ENCODE measurements at places on chromosomes 1 and 21. TPM values are rescaled to one million over a fixed set of nuclear protein-coding genes. Genes with fewer than 3 reads are reported as not detected.

The FALEC gene
- total RNA-seq: not detected

- H3K4me3 ChIP-seq: no peak overlapping the region
- no peak overlapping the region for H3K27ac ChIP-seq
- no peak for DNase-seq
Observed at GRCh38 chr1:209198961-209199750, 384.4 kb upstream of the CAMK1G start.

GRCh38 chr1:212519131-212519530 lies 86.4 kb downstream of the NENF start:
- no peak overlapping the region for H3K4me3 ChIP-seq
- no peak for DNase-seq
- peaks cover 2% of the 10 kb centered on the region for H3K4me1 ChIP-seq
- H3K27me3 ChIP-seq: peaks cover 73% of the 10 kb centered on the region

DNA sequence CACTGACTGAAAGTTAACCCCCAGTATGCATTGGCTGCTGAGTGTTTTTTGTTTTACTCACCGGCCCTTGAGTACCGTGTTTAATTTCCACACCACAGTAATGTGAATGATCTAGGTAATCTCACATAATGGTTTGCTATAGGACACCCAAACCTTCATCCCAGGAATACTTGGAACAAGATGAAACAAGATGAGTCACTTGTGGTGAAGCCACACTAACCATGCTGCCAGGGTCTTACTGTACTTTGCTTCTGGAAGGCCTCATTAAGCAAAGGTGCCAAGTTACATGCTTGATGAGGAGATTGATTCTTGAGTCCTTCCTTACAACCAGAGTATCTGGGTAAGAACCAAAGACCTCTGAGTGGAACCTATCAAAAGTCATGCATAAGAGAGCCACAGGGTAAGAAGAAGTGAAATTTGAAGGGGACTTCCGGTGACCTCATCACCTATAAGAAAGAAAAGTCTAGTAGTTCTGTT lies 163.3 kb downstream of the NRIP1 start:
- H3K4me3 ChIP-seq: no peak overlapping the region
- no peaks in the 10 kb centered on the region for H3K4me1 ChIP-seq
- DNase-seq: no peak
- H3K27ac ChIP-seq: no peak overlapping the region
- no peaks in the 10 kb centered on the region for H3K27me3 ChIP-seq
